NCI-H1092 treated with DMSO at 0.1 percent for 48 hours (cell line): ENCODE measurements at places on chromosomes 5 and 9.

- DNase-seq = peak; percentile 7
Observed at GRCh38 chr5:1011226-1011631, 2.6 kb downstream of the NKD2 start.

DNA sequence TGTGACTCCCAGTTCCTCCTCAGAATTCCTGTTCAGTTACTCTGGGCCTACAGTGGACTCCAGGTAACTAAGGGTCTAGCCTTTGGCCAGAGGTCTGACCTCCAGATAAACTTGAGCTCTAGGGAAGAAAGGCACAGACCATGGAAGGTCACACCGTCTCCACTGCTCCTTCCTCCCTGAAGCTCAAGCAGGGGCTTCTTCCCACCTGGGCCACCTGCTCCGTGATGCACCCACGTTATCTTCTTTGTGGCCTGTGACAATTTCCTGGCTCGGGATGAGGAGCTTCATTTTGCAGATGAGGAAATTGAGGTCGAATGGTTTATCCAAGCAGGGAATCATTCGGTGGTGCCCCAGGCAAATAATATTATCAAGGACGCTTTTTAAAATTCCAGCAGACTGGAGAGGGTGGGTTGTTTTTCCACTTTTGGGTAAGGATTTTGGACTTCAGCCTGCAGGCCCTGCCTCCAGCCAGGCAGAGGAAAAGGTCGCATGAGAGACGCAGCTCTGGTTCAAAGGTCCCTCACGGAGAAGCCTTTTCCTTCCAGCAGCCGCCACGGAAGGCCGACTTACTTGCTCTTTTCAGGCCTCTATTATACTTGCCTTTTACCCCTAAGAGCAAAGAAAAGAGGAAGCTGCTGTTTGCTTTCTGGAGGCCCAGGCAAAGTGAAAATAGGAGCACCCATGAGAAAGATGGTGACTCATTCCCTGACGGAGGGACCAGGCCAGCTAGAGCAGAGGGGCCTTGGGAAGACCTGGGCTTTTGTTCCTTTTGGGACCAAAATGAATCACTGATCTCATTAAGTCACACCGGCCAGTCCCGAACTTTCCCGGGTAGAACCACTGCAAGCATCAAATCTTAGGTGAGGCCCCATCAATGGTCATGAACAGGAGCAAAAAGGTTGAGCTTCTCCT, 22.8 kb upstream of the DUSP1 start:
- no peak for DNase-seq

DNA sequence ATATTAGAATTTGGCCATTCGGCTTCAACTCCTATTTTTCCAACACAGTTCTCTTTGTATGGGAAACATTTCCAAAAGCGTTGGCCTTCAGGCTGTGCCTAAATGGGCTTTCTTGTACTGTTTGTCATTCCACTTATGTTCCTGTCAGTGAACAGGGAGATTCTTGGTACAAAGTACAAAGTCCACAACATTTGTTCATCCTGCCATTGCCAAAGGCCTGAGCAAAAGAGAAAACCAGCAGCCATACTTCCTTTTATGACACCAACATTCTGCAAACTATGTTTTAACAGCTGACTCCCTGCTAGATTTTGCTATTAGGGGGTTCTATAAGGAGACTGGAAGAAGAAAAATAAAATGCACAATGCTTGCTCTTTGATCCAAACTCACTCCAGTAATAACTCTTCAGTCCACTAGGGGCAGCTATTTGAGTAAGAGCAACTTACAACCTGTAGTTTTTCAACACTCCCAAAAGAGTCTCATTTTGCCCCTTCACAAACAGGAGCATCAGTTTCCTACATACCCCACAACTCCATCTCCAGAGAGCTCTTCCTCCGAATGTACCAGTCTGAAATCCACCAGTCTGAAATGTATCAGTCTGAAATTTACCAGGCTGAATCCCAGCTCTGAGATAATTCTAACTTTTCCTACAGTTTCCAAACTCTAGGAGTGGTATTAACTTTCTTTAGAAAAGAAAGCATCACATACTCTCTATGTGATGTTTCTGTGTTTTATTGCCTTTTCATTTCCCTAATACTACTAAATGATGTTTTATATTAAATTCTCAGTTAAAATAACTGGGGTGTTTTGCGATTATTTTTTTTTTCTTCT, 693.8 kb downstream of the DNAH5 start:
- DNase-seq = no peak

GRCh38 chr5:61706751-61707150, 374.7 kb downstream of the ZSWIM6 start:
- no peak for DNase-seq

DNA sequence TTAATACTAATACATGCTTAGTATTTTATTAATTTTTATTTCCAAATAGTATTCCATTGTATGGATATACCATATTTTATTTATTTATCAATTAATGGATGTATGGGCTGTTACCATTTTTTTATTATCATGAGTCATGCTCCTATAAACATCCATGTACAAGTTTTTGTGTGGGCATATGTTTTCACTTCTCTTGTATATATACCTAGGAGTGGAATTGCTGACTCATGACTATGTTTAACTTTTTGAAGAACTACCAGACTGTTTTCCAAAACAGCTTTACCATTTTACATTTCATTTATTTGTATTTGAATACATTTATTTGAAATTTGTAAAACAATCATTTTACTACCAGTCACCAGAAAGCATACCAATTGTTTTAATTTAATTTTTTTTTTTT, 14.1 kb upstream of the LRRC19 start:
- no peak for DNase-seq

DNA sequence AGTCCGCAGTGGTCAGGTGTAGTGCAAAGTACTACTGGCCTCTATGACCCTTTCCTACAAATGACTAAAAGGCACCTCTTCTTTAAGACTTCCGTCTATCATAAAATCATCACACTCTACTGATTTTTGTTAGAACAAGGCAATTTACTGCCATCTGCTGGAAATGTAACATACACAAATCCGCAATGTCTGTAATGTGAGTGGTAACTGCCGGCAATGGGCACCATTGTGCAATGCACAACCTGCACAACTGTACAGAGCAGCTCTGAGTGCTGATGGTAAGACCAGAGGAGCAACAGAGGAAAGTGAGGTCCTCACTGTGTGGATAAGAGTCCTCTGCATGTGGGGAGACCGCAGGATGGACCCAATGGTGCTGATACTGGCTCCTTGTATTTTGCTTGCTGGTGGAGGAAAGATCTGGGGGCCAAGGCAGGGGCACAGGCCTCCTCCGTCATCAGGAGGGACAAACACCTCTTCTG, 103.7 kb downstream of the ATPSCKMT start:
- DNase-seq = no peak

DNA sequence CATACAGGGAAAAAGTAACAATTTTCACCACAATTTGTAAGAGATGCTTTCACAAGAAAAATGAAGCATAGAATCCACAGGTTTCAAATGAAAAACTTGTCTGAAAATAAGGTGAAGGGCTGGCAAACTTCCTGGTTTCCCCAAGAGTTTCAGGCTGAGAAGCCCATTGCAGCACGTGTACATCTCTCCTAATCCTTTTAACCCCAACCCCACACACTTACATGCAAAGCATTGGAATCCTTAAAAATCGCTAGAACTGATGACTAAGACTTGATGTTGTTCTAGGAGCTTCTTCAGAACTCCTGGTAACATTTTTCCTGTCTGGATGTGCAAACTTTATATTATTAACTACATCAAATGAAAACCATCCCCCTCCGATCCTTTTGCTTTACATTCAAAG, 317.8 kb upstream of the RGMB start:
- DNase-seq = no peak

- peak; percentile 49 for DNase-seq
Observed at GRCh38 chr9:94603259-94604160, 9.9 kb upstream of the FBP2 start.

GRCh38 chr9:126675147-126675467, 61.4 kb downstream of the LMX1B start:
- no peak for DNase-seq

DNA sequence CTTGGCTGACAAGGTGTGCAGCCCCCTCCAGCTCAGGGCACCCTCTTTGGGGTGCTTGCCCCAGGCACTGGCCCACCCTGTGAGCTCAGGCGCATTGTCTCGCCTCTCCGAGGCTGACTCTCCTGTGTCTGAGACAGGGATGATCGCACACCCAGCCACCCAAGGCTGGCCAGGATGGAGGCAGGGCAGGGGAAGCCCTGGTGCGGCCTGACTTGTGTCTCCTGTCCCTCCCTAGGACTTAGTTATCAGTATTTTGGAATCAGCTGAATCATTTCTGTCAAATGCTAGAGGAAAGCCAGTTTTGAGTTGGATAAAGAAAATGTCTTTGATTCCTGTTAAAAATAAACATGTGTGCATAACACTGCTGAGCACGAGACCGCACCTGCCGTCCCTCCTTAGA, 2.5 kb upstream of the DBH start:
- no peak for DNase-seq

DNA sequence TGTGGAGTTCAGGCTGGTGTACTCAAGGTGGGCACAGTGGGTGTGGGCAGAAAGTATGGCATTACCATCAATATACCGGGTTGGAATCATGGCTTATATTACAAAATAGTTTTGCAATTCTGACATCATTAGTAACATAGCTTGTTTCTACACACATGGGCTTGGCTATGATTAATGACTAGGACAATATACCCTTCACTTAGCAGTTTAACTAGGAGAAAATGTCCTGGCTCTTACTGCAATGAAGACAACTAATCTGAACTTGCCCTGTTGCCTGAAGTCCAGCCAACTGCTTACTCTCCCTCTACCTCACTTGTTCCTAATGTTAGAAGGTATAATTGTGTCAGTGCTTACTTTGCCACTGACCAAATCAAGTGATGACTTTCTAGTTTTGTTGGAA, 612.5 kb downstream of the EFNA5 start:
- no peak for DNase-seq

GRCh38 chr5:170155771-170156170, 50.1 kb downstream of the FOXI1 start:
- DNase-seq = no peak

DNA sequence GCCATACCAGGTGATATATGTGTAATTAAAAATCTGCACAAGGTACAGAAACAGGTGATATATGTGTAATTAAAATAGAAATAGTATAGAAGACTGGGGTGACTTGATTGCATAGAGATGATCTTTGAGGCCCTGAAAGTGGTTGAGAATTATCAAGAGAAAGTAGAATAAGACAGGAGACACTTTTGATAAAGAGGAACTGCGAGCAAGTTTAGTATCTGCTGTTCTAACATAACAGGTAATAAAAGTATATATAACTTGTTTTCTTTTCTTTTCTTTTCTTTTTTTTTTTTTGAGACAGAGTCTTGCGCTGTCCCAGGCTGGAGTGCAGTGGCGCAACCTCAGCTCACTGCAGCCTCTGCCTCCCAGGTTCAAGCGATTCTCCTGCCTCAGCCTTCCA, 5.4 kb downstream of the SNX2 start:
- no peak for DNase-seq

- no peak for DNase-seq
Observed at GRCh38 chr9:69090140-69090750, 54.7 kb downstream of the FXN start.

DNA sequence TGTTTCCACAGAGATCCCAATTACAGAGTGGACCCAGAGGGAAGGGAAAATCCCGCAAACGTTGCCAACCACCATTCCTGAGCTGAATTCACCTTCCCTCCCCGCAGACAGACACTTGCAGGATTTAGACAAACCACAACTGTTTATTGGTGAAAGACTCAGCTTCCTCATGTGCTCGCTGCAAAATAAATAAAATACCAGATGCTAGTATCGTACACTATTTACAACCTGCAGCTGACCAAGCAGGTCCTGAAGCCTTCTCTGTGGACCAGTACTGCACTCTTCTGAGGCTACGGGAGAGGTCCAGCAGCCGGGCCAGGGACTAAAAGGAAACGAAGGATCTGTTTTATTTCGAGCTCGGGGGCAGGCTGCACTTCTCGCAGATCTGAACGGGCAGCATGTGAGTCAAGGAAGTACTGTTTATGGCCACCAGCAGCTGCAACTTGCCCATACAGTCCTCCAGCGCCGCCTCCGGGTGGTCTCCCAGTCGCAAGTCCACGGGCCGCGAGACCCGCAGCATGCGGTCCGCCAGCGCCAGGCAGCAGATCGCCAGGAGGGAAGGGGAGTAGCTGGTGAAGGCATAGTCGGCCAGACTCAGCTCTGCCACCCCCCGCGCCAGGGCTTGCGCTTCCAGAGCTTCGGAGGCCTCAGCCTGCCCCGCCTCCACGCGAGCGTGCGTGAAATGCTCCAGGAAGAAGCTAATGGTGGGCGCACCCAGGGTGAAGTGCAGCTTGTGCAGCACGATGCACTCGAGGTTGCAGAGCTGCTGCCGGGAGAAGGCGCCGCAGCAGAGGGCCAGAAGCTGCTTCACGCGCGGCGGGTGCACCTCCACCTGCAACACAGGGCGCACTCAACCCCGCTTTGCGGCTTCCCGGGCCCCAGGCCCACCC, 2.1 kb downstream of the CCNO start:
- DNase-seq = peak; percentile 19

DNA sequence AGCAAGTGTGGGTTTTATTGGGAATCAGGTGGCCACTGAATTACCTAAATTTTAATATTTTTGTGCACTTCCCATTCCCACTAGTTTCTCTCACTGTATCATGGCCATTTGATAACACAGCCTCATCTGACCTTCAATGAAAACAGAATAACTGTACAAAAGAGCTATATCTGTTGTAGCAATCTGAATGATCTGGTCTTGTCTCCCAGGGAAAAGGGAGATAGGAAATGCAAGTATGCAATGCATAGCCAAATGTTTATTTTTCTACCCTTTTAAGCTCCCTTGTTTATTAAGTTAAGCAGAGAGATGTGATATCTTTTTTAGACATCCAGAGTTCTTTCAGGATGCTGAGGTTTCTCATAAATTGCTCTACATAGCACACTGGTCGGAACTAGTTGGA, 288.3 kb upstream of the CLINT1 start:
- DNase-seq = no peak

DNA sequence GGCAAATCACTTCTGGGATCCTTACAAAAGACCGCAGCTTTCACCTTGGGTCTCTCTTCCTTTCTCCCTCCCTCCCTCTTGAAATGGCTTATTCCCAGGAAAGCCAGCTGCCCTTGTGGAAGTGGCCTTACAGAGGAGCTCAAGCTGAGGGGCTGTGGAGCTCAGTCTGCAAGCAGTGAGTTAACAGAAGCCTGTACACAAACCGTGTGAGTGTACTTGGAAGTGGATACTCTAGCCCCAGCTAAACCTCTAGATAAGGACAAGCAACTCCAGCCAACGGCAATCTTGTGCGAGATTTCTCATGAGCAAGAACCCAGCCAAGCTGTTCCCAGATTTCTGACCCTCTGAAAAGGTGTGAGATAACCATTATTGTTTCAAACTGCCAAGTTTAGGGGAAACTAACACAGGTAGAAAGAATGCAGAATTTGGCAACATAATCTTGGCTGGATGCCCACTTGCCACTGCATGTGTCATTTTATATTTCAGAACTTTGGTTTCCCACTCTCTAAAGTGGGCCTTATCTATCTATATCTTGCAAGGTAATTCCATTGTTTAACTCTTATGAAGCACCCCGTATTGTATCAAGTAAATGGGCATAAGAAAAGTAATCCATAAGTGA, 85.6 kb downstream of the CDH18 start:
- no peak for DNase-seq
